ENCODE measurements at places on chromosomes 13 and 19.
A peak's percentile ranks its signal among the peaks of the same experiment; 100 is the strongest.

- H3K27me3 ChIP-seq: no peaks in the 10 kb centered on the region
- H3K4me3 ChIP-seq: no peak overlapping the region
- H3K4me1 ChIP-seq: peaks cover 4% of the 10 kb centered on the region
- ATAC-seq: no peak
- peaks cover 50% of the 10 kb centered on the region for H3K36me3 ChIP-seq
These were observed 7.5 kb downstream of the DYRK1B start for GRCh38 chr19:39826311-39826945.

- no peak overlapping the region for H3K4me3 ChIP-seq
- no peak for ATAC-seq
- peaks cover 13% of the 10 kb centered on the region for H3K36me3 ChIP-seq
- peak overlapping the region; percentile 37 for H3K27ac ChIP-seq
These were observed 8.7 kb downstream of the IFNL1 start for GRCh38 chr19:39304701-39305571.

GRCh38 chr13:110471833-110472162, 89.7 kb downstream of the RAB20 start:
- H3K4me1 ChIP-seq: no peaks in the 10 kb centered on the region
- no peaks in the 10 kb centered on the region for H3K36me3 ChIP-seq
- peaks cover 9% of the 10 kb centered on the region for H3K27me3 ChIP-seq
- no peak overlapping the region for H3K4me3 ChIP-seq
- H3K27ac ChIP-seq: no peak overlapping the region

GRCh38 chr19:5923356-5923755, 9.3 kb downstream of the CAPS start:
- H3K27me3 ChIP-seq: no peaks in the 10 kb centered on the region
- no peaks in the 10 kb centered on the region for H3K4me1 ChIP-seq
- H3K4me3 ChIP-seq: no peak overlapping the region
